ENCODE measurements at places on chromosomes 5 and 9.

DNA sequence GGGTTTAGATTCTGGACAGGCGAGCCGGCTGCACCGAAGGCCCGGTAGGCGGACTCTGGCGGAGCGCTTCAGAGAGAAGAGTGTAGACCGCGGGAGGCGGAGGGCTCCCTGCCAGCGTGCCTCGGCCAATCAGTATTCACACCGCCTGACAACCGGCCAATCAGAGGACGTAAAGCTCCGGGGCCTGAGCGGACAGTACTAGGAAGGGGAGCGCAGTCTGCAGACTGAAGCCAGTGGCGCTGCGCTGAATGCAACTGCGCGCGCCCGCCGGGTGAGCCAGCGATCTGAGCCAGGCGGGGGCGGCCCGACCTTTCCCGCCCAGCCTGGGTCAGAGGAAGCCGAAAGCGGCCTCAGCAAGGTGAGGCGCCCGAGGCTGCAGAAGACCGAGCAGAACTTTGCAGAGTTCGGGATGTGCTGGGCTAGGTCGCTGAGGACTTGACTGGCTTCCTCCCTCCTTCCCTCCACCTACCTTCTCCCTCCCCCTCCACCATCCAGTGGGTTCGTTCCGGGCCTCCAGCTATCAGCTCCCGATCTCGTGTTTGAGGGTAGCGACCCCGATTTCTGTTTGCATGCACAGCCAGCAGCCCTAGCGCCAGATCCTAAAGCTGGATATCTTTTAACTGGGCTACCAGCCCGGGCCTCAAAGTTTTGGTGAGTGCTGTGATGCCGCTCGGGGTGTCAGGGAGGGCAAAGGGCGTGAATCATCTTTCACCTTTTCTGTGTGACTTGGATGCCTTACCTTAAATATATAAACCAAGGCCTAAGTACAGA, at the start of gene DMRT2:
DMRT2 (plus strand) TSS at position 233 of the 771 bp plus-strand sequence. CDS start 1,257 bp downstream, outside the sequence.
- DNase-seq = no peak

- no peak for DNase-seq
Observed at GRCh38 chr9:113164536-113165300, 13.9 kb downstream of the SLC31A2 start.

GRCh38 chr9:34282096-34282495, 47.0 kb downstream of the KIF24 start:
- no peak for DNase-seq

DNA sequence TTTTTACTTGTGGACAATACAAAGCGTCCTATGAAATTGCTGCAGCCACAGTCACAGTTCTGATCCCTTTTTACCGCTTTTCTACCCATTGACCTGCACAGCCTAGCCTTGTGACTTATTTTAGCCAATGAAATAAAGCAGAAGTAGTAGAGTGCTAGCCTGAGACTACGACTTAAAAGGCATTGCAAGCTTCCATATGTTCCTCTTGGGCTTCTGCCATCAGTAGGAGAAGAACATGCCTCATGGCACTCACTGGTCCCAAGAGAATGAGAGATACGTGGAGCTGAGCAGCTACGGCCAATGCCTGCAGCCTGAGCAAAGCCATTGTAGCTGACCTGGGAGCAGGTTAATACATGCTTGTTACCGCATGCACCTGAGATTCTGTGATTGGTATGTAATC, 416.6 kb upstream of the CLINT1 start:
- no peak for DNase-seq

- DNase-seq = no peak
Observed at GRCh38 chr5:134580001-134580460, 52.6 kb downstream of the SAR1B start.

GRCh38 chr9:98637381-98637780, 71.4 kb downstream of the GABBR2 start:
- DNase-seq = no peak

- no peak for DNase-seq
Observed at GRCh38 chr5:91367908-91368648, 15.0 kb downstream of the ARRDC3 start.

DNA sequence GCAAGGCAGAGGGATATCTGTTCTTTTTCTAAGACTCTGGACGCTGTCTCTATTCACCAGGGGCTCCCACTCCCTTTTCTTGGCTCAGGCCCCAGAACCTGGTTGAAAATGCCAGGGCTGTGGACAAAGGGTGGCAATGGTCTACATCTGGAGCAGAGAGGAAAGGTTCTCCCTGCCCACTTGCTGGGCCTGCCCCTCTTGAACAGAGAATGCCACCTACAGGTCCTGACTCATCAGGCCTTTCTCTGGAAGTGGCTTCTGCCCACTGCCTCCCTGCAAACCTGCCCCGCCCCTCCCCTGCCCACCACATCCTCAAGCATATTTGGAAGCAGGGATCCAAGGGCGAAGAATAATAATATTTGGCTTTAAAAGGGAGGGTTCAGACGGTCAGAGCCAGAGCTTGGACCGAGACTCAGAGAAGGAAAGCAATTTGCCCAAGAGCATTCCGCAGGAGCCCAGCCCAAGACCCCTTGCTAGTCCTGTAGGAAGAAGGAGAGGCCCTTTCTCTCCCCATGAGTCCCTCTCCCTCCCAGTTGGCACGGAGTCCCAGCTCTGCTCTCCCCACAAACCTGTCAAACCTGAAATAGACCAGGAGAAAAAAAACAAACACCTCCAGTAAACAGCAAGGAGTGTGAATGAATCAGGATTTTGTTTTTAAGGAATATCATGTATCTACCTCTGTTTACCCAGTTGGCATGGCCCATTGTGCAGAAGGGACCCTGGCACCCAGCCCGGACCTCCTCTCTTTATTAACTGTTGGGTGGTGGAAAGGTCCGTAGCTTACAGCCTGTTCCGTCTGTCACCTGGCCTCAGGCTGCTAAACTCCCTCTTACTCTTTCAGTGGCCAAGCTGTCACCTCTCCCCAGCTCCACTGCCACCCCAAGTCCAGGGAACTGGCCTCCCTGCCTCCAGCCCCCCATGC, 37.7 kb upstream of the STXBP1 start:
- DNase-seq = no peak

All from T follicular helper cell (primary cell).